HTR-8/SVneo (cell line): ENCODE measurements at places on chromosomes 16 and 17.

GRCh38 chr17:31309556-31309955 is 4.3 kb downstream of the EVI2B start:
- DNase-seq, result no peak

DNA sequence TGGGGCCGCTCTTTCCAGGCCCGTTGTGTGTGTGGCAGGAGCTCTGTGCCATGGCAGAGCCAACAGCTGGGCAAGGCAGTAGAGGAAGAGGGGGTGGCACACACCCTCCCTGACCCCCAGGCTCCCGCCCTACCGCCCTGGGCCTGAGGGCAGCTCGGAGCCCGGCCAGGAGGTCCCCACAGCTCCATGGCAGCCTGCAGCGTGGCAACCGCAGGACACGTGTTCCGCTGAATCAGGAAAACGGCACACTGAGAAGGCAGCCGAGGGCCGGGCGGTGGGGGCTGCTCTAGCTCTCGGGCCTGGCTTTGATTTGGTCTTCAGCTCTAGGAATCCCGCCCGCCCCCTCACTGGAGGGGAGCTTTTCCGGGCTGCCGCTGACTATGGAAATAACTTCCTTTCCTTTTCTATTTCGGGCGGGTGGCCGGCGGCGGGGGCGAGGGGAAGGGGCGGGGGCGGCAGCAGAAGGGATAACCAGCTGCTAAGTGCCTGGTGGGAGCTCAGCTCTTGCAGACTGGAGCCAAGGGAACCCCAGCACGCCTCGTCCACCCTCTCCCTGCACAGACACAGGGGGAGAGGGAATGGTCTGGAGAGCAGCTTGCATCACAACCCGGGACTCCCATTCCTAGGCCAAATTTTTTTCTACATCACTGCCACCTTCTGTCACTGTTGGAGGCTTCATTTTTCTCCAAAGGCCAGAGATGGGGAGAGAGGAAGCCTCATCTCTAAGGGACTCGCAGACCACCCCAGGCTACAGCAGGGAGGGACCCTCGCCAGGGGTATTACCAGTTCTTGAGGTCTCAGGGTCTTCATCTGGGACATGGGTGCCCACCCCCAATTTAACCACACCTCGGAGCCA is 24.8 kb upstream of the MRPS23 start:
- peak; percentile 96 for DNase-seq

GRCh38 chr17:56679115-56679776 is 85.7 kb downstream of the NOG start:
- peak; percentile 59 for DNase-seq

GRCh38 chr16:57432989-57433388 is 14.2 kb downstream of the CIAPIN1 start:
- DNase-seq, result no peak

DNA sequence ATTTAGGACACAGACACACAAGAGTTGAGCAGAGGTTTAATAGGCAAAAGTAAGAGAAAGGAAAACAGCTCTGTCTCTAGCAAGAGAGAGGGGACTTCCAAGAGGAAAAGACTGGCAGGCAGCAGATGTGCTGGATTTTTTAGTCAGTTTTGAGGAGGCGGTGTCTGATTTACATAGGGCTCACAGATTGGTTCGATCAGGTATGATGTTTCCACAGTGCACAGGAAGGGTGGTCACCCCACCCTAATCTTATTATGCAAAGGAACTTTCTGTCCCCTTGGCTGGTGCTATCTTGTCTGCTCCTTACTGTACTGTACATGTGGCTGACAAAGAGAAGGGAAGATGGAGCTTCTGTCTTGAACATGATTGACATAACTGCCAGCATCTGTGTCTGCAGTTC is 25.3 kb downstream of the BFAR start:
- DNase-seq, result no peak

DNA sequence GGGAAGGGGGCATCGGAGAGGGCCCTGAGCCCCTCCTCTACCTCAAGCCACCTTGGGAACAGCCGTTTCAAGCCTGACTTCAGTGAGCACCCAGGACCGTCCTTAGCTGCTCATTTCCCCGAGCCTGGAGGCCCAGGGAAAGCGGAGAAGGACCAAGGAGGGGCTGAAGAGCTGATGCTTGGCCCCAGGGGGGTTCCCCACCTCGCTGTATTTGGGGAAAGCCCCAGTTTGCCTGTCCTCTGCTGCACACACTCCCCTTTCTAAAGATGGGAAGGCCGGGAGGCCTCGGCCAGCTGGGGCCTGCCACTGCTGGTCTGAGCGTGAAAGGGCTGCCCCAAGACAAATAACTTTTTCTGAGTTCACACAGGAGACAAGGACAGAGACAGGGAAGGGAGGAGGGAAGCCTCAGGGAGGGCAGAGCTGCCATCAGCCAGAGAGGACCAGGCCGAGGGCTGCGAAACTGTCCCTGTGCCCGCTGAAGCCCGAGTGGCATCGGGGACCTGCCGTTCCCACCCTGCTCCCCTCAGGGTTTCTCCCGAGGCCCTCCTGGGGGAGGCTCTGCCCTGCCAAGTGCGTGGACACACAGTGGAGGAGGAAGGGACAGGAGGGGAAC is 11.6 kb downstream of the ZACN start:
- DNase-seq, result no peak

DNA sequence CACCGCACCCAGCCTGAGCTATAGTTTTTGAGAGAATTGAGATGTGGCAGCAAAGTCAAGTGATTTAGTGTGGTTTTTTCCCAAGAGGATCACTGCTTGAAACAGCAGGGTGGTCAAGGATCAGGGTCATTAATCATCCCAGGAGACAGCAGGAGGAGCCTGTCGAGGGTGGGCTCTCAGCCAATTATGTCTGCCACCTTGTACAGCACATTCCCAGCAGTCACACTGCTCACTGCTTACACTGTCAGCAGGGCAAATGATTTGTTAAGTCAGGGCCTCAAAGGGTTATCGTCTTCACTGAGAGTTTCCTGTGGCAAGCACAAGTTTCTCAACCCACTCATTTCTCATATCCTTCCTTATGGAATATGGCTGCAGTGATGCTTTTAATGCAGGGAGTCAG is 13.2 kb downstream of the B3GNT9 start:
- no peak for DNase-seq

GRCh38 chr17:48491527-48492273 is 39.1 kb downstream of the HOXB1 start:
- no peak for DNase-seq

- DNase-seq, result no peak
Measured at GRCh38 chr16:845351-845745, 44.8 kb upstream of the GNG13 start.

GRCh38 chr17:72684405-72685020 is 408.0 kb downstream of the SLC39A11 start:
- no peak for DNase-seq

DNA sequence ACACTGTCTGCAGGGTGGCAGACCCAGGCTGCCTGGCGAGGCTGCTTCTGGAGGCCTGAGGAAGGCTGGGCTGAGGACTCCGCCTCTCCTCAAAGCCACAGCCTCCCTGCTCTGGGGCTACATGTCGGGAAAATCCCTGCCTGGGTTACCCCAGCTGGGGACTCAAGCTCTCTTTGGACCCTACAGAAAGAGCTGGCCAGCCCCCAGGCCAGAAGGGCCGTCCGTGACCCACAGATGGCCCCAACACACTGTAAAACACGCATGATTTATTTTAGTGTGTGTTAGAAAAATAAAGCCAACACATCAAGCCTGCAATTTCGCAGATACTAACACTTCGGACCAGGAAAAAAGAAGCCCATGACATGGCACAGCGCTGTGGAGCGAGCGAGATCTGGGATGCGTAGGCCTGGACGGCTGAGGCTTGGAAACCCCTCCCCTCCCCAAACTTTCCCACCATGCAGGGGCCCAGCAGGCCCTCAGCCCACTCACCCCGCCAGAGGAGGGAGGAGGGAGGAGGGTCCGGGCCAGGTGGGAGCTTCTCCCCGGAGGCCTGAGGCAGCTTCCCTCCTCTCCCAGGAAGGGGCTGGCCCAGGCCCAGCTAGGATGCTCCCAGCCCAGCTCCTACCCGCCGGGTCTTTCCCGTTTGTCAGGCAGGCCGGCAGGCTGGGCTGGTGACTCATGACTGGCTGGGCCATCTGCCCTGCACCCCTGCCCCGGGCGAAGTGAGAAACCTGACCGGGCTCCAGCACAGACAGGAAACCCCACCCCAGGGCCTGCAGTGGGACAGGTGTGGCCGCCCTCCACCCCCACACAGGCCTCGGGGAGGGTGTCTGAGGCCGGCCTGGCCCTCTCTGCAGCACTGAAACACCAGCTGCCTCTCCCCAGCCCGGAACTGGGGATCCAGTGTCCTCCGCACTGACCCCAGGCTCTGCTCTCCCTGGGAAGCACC is 34.1 kb upstream of the SLC38A10 start:
- peak; percentile 97 for DNase-seq

GRCh38 chr16:1895949-1896675 is 22.1 kb downstream of the HS3ST6 start:
- no peak for DNase-seq

DNA sequence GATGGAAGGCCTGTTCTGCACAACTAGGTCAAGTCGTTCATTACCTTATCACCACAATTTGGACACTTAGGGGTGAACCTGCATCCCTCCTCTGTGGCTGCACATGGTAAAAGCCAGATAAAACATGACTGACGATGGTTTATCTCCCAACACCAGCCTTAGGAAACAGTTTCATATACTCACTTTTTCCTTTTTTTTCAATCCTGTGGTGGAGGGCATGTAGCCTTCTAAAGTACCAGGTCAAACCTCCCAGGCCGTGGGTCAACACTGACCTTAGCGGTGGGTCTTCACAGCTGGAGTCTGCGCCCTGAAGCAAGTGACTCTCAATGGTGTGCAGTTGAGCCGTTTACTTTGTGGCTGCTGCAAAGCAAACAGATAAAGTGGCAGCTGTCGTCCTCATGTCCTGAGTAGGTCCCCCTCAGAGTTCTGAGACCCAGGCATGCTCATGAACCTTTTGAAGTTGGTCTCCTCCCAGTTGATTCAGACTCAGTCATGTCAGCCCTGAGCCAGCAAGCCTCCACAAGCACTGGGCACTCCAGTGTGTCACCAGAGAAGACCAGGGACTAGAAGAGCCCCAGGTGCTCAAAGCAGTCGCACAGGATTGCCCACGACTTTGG is 5.9 kb downstream of the FAHD1 start:
- no peak for DNase-seq

DNA sequence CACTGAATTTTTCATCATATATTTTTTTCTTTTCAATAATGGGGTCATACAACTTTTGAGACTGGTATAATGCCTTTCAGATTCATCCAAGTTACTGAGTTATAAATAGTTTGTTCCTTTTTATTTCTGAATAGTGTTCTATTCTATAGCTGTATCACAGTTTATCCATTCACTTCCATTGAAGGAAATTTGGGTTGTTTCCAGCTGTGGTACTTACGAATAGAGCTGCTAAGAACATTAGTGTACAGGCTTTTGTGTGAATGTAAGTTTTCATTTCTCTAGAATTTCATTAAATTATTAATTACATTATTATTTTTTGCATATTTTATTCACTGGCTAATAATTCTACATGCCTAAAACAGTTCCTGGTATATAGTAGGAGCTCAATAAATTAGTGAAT is 52.9 kb downstream of the SNTB2 start:
- DNase-seq, result no peak

DNA sequence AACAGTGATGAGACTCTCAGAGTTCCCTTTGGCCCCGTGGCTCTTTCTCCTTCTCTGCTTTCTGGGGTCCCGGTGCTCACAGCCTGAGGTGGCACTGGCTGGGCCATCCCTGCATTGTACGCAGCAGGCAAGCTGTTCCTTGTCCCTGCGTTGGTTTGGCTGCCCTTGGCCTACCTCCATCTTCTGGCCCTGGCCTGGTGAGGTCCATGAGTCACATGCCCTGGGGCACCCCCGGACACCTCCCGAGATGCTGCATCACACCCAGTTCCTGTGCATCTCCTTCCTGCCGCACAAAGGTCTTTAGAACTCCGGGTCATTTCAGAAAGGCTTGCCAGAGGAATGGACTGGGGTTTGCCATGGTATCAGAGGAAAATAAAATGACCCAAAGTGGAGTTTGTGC is 9.5 kb downstream of the SULT1A2 start:
- peak; percentile 54 for DNase-seq

DNA sequence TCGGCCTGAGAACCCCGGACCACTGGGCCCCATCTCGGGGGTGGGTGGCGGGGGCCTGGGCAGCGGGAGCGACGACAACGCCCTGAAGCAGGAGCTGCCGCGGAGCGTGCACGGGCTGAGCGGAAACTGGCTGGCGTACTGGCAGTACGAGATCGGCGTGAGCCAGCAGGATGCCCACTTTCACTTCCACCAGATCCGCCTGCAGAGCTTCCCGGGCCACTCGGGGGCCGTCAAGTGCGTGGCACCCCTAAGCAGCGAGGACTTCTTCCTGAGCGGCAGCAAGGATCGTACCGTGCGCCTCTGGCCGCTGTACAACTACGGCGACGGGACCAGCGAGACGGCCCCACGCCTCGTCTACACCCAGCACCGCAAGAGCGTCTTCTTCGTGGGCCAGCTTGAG is 8.9 kb upstream of the SERPINF2 start:
- DNase-seq, result no peak

GRCh38 chr17:59620518-59621259 is 994 bp downstream of the CLTC start:
- DNase-seq, result peak; percentile 45

GRCh38 chr17:65104541-65104940 is 32.6 kb upstream of the RGS9 start:
- no peak for DNase-seq

DNA sequence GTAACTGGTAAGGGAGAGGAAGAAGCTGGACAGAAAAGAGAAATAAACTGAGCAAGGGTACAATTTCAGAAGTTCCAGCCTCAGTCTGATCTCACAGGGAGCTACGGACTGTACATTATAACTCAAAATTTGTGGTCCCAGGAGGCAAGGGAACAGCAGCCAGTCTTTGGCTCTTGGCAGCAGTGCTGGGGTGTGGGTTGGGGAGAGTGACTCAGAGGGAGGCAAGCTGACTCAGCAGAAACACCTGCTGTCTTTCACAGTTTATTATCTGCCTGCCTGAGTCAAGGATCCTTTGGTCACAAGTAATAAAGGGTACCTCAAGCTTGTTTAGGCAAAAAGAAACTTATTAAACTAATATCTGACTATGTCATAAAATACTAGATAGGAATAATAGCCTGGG is 73.5 kb upstream of the KIF2B start:
- peak; percentile 24 for DNase-seq

- DNase-seq, result no peak
Measured at GRCh38 chr16:82366462-82366861, 196.4 kb upstream of the MPHOSPH6 start.

- DNase-seq, result no peak
Measured at GRCh38 chr17:4540224-4540651, 14.9 kb downstream of the MYBBP1A start.

GRCh38 chr16:4240624-4241023 is 1.3 kb downstream of the SRL start:
- DNase-seq, result no peak

GRCh38 chr16:19331794-19332193 is 46.3 kb downstream of the CLEC19A start:
- DNase-seq, result no peak
